ENCODE measurements at places on chromosomes 2 and 18.

DNA sequence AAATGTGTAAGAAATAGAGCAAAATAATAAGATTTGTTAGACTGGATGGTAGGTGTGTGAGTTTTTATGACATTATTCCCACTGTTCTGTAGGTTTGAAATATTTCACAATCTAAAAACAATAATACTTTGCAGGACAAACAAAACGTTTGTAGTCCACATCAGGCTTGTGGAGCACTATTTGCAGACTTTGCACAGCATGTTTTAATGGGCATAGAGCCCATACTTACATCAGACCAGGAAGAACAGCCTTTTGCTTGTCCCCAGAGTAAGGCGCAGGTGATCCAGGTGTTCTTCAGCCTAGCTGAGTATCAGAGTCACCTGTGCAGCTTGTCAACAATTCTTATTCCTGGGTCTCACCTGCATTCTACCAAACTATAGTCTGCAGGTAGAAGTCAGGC lies 9.1 kb upstream of the STK39 start:
- no peak for DNase-seq

GRCh38 chr2:157771234-157771633 lies 104.9 kb downstream of the ACVR1 start:
- DNase-seq = no peak

DNA sequence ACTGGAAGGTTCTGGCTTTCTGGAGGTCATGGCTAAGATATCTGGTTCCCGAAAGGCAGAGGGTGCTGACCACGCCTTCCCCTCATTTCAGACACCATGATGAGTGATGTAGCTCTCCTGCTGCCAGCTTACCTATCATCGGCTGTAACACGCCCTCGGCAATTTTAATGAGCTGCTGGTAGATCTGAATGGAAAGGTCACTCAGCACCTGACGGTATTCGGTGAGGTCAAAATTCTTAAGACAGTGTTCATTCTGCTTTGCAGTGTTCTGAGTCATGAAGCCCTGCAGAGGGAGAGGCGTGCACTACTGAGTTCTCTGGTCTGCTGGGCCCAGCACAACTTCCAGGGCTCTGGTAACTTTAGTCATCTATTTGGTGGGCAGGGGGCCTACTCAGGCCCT lies 25.7 kb upstream of the ACAA2 start:
- no peak for DNase-seq

DNA sequence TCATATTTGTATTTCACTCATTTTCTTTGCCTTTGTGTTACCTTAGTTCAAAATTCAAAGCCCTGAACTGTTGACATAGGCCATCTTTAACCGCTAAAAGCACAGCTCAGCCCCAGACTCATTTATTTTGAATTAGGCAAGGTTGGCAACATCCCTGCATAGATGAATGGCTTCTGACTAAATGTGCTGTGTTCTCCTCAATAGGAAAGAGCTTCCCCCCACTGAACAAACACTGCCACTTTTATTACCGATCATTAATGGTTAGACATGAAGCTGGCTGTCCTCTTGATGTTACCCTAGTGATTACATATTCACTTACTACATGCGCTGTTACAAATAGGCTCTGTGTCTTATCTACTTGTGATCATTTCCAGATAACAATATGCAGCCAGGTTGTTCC lies 170.7 kb downstream of the ADCYAP1 start:
- DNase-seq = no peak

- DNase-seq = no peak
Measured at GRCh38 chr2:128731994-128732650, 413.5 kb upstream of the HS6ST1 start.

DNA sequence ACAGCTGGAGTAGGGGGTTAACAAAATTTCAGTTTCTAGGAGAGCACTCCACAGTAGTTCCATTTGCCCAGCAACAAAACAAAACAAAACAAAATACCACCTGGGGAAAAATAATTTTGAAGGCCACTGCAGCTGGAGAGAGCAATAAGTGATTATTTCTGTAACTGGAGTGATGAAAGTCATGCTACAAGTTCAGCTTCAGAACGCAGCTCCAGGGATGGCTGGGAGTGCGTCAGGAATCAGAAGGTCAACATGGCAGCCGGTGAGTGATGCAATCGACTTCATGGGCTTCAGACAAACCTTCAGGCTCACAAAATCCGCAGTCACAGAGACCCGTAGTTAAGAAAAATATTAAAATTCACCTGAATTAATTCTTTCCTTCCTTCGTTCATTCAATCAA lies 41.0 kb downstream of the ABHD3 start:
- no peak for DNase-seq

DNA sequence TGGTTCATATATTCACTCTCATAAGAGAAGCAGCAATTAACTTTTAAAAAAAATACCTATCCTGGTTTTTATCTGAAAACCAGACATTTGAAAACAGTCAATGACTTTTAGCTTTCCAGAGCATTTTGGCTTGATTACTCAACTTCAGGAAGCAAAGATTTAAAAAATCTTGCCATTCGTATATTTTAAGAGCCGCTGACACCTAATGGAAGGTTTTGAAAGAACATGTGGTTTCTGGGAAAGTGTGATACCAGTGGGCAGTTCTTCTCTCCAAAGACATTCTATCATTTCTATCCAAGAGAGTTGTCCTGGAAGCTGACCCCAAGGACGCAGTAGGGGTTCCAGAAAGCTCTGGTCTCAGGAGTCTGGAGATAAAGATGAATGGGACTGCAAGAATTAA lies 234.7 kb downstream of the TTC32 start:
- DNase-seq = no peak

DNA sequence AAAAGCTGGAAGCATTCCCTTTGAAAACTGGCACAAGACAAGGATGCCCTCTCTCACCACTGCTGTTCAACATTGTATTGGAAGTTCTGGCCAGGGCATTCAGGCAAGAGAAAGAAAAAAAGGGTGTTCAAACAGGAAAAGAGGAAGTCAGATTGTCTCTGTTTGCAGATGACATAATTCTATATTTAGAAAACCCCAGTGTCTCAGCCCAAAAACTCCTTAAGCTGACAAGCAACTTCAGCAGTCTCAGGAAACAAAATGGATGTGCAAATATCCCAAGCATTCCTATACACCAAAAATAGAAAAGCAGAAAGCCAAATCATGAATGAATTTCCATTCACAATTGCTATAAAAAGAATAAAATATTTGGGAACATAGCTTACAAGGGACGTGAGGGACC lies 11.1 kb downstream of the SLC8A1 start:
- no peak for DNase-seq

GRCh38 chr2:31380243-31380642 lies 34.3 kb downstream of the XDH start:
- DNase-seq = no peak

DNA sequence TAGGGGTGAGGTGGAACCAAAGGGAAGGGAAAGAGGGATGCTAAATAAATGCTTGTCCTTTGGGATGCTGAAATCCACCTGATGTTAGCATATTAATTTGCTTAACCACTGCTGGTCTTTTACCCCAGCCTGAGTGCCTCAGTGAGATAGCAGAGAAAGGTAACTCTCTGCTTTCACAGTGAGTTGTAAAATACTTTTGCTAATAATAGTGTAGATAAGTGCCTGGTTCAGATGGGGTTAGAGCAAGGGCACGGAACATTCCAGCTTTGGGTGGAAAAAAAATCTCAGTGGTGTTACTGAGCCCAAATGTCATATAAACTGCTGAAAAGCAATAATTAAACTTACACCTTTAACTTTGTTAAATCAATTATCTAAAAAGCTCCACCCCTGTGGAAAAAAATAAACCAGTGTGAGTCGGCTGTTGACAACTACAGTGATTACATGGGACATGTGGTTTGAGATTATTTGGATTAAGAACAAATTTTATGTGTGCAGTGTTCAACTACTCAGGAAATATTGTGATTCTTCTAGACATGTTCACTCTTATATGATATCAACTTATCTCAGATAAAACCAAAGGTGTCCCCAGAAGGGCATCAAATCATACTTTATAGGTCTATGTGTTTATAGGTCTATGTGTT lies 21.1 kb upstream of the RND3 start:
- DNase-seq = no peak

- peak; percentile 63 for DNase-seq
Measured at GRCh38 chr2:42810971-42811811, 18.8 kb upstream of the HAAO start.

GRCh38 chr2:121635371-121635770 lies 13.9 kb downstream of the CLASP1 start:
- DNase-seq = no peak

GRCh38 chr2:55519938-55520885 lies 694 bp downstream of the CFAP36 start:
- DNase-seq = peak; percentile 37

GRCh38 chr18:62558015-62558663 lies 35.3 kb downstream of the ZCCHC2 start:
- no peak for DNase-seq

DNA sequence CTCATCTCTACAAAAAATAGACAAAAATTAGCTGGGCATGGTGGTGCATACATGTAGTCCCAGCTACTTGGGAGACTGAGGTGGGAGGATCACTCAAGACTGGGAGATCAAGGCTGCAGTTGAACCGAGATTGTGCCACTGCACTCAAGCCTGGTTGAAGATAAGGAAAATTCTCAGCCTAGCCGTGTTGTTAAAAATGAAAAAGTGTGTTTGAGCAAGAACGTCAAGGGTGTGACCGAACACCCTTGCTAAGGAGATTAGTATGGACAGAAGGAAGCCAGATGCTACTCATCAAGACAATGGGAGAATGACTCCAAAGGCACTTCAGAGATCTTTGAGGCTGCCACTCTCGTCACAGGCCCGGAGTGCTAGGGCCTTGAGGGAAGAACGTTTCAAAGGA lies 70.0 kb upstream of the NDUFV2 start:
- DNase-seq = no peak

DNA sequence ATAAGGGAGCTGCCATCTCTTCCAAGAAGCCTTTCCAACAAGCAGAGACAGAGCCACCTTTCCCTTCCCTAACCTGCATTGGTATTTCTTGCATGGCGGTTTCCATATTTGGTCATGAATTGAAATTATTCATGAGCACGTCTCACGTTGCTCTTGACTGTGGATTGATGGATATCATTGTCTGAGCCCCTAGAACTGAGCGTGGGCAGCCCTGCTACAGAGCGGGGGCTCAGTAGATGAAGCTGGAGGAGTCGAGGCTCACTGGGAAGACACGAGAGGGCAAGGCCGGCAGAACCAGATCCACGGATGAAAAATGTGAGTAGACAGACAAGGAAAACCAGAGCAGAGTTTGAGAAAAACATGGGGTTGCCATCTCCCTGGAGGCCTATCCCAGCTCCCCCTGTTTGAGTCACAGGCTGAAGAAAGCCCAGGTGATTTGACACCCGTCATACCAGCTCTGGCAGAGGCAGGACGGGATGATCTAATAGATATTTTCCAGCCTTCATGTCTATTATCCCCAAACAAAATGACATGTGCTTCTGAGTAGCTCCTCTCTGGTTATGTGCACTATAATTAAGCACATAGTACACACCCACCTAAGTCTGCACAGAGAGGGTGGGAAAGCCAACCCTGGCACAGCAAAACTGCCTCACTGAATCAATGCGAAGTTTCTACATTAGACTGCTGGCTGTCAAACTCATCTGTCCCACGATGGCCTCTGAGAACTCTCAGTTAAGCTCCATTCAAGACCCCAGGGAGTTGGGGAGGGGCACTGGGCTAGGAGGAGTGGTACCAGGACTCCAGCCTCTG lies 363.5 kb upstream of the KLHL29 start:
- no peak for DNase-seq

- DNase-seq = no peak
Measured at GRCh38 chr2:147663153-147663961, 181.5 kb upstream of the ACVR2A start.

- no peak for DNase-seq
Measured at GRCh38 chr2:103364177-103364576, 602.3 kb downstream of the TMEM182 start.

DNA sequence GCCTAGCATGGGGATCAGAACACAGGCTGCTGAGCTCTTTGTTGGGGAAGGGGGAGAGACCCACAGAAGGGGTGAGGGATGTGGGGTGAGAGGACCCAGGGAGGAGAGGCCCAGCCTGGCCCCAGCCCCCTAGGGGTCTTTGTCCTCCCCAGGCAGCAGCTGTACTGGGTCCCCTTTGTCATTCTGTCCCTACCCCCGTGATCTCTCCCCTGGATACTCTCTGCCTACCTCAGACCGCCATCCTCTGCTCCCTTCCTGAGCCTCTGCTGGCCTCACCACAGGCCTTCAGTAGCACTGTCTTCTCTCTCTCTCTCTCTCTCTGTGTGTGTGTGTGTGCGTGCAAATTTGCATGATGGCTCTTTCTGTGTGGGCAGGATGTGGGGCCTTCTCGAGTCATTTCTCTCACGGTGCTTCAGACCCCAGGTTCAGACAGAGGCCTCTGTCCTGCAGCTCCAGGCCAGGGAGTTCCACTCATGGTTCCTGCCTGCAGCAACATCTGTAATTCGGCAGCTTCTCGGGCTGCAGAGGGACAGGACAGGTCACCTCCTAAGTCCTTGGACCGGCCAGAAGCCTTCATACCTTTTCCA lies 1.4 kb downstream of the PSD4 start:
- no peak for DNase-seq

GRCh38 chr2:195531754-195532153 lies 125.3 kb upstream of the SLC39A10 start:
- no peak for DNase-seq

DNA sequence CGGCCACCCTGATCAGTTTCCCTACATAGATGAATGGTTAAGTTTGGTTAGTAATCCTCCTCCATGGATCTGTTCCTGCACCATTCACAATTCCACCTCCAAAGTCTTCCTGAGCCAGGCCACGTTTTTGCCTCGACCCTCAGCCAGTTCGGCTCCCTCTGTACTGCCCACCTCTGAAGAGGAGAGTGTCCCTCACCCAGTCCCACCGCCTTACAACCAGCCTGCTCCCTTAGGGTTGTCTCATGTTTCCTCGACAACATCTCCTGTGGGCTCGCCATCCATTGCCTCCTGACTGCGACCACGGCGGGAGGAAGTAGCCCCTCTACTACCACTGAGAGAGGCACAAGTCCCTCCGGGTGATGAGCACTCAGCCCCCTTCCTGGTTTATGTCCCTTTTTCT lies 338.0 kb upstream of the CNTNAP5 start:
- no peak for DNase-seq

GRCh38 chr2:109080109-109080508 lies 48.9 kb upstream of the SH3RF3 start:
- no peak for DNase-seq

DNA sequence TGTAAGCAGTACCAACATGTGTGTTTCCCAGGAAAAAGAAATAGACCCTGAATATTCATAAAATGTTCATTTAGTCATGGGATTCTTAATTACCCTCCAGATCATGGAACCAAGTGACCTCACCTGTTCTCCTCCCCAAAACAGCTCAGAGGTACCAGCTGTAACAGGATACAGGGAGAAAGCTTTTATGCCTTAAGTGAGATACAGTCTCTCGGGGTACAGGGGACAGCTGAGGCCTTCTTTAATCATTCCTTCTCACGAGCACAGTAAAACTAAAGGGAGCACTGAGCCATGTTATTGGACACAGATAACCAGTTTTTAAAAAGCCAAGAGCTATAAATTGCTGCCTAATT lies 16.6 kb downstream of the EPHA4 start:
- no peak for DNase-seq

DNA sequence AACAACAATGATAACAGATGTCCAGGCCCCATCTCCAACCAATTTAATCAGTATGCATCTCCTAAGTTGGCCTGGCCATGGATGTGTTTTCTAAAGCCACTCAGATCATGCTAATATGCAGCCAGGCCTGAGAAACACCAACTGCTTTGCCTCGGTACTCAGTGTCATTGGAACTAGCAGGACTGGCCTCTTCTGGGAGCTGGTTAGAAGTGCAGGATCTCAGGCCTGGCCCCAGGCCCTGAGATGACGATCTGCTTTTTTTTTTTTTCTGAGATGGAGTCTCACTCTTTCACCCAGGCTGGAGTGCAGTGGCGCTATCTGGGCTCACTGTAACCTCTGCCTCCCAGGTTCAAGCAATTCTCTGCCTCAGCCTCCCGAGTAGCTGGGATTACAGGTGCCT lies 69.1 kb downstream of the IRS1 start:
- no peak for DNase-seq
